ENCODE measurements at places on chromosomes 3 and 15. TPM values are rescaled to one million over a fixed set of nuclear protein-coding genes. Genes with fewer than 3 reads are reported as not detected.

Gene DUOX2
- total RNA-seq = 2.3 TPM

Gene GPR176
- 99.1 TPM for total RNA-seq

Gene ARHGAP31
- 31.4 TPM for total RNA-seq

Gene RTP3
- total RNA-seq = not detected

Gene CTXN2
- not detected for total RNA-seq

Gene ZMYND10
- total RNA-seq = not detected

Gene ANKUB1
- total RNA-seq = not detected

Gene LRRC2
- total RNA-seq = not detected

Gene SPESP1
- total RNA-seq = 6.1 TPM

Gene FBLN2
- 323 TPM for total RNA-seq

Gene IL12A
- not detected for total RNA-seq

Gene SKOR1
- not detected for total RNA-seq

Gene AADAC
- 1.2 TPM for total RNA-seq

Gene OXSR1
- 13.3 TPM for total RNA-seq

Gene GOLGA6L1
- total RNA-seq = not detected

Gene NGRN
- total RNA-seq = 58.0 TPM

Gene SUSD5
- total RNA-seq = 68.0 TPM

Gene MYZAP
- total RNA-seq = 7.6 TPM

Gene COL6A5
- not detected for total RNA-seq

Gene LRTM1
- total RNA-seq = not detected

Gene CNTN6
- not detected for total RNA-seq

Gene CAMK2N2
- total RNA-seq = not detected

Gene SQOR
- total RNA-seq = 61.4 TPM

Gene SPRED1
- total RNA-seq = 9.4 TPM

Gene ZNF385D
- total RNA-seq = 32.0 TPM

Gene CHDH
- total RNA-seq = 0.53 TPM

Gene PDE8A
- 22.9 TPM for total RNA-seq

Gene TRIM42
- total RNA-seq = not detected

Gene SLC51A
- not detected for total RNA-seq

Gene CHRM5
- total RNA-seq = not detected

Gene PRICKLE2
- total RNA-seq = 24.7 TPM

Gene PSTPIP1
- total RNA-seq = 14.6 TPM

Gene GOLGA8M
- 0.75 TPM for total RNA-seq

Gene POLQ
- not detected for total RNA-seq

Gene MRPL3
- total RNA-seq = 45.7 TPM

Gene CKMT1A
- total RNA-seq = not detected

Gene MINDY4B
- not detected for total RNA-seq

Data from ascending aorta (tissue), 2 donors.